GM12865 (cell line): ENCODE measurements at places on chromosomes 5 and 9.
A peak's percentile ranks its signal among the peaks of the same experiment; 100 is the strongest.

- DNase-seq = no peak
Observed at GRCh38 chr5:170633235-170634081, 129.6 kb downstream of the KCNIP1 start.

DNA sequence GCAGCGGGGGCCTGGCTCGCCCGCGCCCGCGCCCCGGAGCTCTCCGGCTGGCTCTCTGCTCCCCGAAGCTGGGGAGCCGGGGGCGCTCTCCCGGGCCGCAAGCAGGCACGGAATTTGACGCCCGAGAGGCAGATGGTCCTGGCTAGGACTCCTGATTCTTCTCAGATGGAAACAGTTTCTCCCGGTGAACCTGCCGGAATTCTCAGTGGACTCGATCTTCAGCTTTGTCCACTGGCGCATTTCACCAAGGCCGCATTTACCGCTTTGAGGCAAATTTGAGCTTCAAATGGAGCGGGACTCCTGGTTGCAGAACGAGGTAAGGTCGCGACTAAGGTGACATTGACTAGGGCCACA is 305.7 kb upstream of the KCNN2 start:
- no peak for DNase-seq

- no peak for DNase-seq
Observed at GRCh38 chr5:145996135-145996534, 59.8 kb downstream of the SH3RF2 start.

DNA sequence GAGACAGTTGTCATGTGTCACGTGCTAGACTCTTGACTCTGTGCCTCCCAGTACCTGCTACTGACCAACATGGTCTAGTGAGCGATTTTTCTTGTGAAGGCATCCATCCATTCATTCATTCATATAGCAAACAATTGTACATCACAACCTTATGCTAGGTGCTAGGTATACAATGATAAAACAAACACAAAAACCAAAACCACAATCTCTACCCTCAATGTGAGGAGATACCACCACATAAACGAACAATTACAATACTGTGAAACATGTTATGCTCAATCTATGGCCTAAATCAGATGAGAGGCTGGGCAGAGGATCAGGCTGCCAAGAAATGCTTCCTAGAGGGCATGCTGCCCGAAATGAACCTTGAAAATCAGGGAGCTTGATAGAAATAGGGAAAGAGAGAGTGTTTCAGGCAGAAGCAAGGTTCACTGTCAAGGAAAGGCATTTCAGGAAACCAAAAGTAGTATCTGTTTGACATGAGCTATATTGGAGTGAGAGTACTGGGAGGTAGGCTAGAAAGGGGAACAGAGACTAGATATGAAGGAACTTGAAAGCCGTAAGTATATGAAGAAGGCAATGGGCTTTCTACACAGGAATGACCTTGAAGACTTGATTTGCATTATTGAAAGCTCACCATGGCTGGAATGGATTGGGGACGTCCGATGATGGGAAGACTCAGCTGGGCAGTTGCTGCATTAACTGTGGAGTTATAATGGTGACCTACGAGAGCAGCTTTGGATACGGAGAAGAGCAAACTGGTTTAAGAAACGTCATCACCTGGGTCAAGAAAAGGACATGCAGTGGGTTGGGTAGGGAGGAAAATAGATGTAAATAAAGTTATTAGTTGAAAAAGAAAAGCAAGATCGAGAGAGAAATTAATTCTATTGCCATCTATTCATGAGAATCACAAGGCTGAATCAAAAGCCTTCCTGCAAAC is 90.1 kb downstream of the THBS4 start:
- DNase-seq = peak; percentile 78

DNA sequence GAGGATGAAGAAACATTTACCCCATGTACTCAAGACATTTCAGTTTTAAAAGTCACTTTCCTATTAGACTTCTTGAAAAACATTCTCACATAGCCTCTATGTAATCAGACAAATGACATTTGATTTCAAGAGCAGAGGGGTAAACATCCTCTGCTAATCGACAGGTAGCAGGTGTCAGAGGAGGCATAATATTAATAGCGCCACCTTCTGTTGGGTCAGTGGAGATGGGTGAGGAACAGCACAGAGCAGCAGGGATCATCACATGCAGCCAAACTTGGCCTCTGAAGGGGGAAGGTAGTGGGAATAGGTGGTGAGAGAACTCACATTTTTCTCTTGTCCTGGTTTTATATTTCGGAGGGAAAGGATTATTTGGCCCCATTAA is 3.3 kb upstream of the LSM11 start:
- peak; percentile 46 for DNase-seq

DNA sequence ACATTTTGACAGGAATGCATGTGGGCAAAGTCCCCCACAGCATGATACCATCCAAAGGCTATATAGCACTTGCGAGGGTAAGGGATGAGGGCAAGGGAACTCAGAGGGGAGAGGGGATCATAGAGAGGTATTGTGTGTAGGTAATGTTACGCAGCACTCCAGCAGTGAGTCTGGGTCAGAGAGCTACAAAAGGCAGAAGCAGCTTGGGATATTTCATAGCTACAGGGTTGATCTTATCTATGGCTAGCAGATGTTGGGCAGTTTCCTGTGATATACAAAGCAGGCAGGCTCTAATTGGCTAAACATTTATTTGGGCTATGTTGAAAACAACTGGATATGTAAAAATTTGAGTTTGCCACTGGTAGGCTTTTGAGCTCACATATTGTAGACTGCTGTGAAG is 17.8 kb upstream of the SLCO4C1 start:
- DNase-seq = no peak

- DNase-seq = no peak
Observed at GRCh38 chr9:72979405-72980100, 26.7 kb upstream of the ALDH1A1 start.

- DNase-seq = no peak
Observed at GRCh38 chr9:116101516-116101915, 52.1 kb upstream of the PAPPA start.

DNA sequence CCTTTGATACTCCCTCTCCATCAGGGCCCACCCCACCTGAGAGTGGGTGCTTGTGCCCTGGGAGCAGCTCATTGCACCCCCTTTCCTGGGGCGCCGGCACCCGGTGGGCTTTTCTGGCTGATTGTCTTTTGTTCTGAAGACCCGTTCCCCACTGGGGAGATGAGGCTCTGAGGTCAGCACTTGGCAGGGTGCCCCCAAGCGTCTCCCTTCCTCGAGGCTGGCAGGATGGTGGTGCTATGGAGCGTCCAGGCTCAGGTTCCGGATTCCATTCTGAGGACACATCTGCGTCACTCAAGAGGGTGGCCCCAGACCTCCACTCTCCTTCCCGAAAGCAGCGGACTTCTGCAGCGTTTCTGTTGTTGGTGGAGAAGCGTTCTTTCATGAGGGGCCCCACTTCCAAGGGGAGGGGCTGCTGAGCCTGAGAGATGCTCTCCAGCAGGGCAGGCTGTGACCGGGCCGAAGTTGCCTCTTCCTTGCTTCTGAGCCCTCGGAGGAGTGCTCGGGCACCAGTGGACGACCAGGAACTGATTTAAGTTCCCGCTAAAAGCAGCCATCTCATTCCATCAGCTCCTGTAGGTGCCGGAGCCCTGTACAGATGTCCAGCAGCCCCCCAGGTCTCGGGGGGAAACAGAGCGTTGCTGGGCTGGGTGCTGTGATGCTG is 42.2 kb downstream of the COL5A1 start:
- DNase-seq = no peak

DNA sequence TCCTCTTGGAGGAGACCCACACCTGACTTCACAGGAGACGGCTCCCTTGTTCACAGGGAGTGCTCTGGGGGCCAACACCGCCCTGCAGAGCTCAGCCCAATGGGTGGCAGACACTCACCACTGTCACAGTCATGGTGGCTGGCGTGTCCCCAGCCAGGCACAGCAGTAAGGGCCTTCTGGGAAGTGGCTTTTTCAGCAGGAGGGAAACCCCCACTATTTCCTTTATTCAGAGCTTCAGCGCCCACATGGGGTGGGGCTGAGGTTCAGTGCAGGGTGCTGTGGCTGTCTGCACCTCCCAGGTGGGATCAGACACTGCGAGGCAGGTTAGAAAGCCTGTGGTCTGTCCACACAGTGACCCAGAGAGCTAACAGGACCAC is 3.6 kb upstream of the SNAPC4 start:
- peak; percentile 83 for DNase-seq

GRCh38 chr9:133449760-133450159 is 10.0 kb upstream of the CACFD1 start:
- no peak for DNase-seq

- DNase-seq = no peak
Observed at GRCh38 chr5:55665065-55665464, 47.1 kb downstream of the SLC38A9 start.

DNA sequence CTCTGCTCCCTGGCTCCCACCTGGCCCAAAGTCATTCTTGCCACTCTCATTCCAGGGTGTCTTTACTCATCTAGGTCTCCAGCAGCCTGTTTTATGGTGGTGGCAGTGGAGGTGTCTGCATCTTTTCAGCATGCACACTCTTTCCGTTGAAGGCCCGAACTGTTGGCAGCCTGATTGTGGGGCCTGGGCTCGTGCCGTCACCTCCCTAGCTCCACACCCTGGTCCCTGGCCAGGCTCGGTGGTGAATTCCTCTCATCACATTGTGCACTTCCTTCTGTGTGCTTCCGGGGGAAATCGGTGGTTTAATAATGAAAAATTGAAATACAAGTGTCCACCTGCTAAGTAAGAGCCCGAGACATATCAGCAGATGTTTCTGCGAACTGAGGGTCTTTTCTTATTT is 214.3 kb downstream of the TRIO start:
- DNase-seq = no peak

DNA sequence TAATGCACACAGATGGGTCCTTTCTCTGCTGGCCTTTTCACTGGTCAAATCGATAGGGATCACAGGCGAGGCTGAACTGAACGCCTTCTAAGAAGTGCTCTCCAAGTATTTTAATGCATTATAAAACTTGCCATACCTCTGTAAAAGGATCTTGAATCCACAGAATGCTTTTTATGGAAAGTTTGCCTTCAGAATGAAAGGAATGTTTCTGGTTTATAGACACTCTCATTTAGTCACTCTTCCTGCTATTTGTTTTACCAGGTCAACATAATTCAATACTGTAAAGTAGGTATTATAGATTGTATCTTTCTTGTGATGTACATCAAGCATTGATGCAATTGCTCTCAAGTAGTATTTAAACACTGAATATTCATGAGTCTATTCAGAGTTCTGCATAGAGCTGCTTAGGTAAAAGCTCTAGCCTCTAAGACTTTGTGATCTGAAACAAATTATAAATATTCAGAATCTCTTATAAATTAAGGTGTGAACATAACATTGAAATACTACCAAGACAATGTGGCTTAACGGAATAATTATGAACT is 308.4 kb downstream of the ISL1 start:
- no peak for DNase-seq

- DNase-seq = peak; percentile 95
Observed at GRCh38 chr9:5450359-5451091, at the start of gene CD274. Gene CD274, plus strand, starts transcription at chr9:5450542. Its CDS starts 5,572 bp downstream, at chr9:5456114.

GRCh38 chr5:2752059-2752820 is 763 bp upstream of the IRX2 start:
- no peak for DNase-seq

DNA sequence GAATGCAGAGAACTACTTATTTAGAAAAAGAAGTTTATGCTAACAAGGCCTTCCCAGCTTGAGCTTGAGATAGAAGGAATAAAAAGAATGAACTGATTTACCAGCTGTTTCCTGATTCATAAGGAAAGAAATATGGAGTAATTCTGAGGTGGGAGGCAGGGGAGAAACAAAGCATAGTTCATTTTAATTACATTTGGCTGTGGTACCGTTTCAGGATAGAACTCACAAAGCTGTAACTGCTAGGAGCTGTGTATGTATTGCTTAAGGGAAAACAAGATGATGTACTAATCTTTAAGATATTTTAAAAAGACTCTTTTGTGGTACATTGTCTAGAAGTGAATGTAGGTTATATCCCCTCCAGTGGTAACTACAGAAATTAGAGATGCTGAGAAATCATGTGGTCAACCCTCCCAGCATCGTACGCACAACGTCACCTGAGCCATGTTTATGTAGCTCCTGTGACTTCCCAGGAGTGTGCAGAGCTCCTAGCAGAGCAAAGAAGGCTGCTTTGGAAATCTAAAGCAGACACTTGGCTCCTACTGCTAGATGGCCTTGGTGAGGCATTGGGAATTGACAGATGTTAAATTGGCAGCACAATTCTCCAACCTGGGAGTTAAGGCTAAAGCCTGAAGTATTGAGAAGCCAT is 208.3 kb upstream of the VLDLR start:
- DNase-seq = no peak

DNA sequence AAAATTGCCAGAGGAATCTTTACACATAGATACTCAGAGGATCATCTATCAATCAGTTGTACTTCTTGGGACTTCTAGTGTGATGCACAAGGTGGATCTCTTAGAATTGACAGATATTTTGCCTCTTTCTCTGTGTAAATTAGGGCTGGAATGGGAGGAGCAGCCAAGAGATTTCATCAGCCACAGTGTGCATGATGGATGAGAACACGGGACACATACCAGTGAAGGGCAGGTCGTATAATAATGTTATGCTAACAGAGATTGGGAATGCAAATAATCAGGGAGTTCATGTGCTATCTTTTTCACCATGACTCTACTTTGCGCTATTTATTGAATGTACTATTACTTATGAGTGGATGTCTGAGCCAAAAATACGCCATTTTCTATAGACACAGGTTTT is 43.3 kb upstream of the ISOC1 start:
- DNase-seq = no peak
